ENCODE measurements at places on chromosomes 12 and 14. TPM values are rescaled to one million over a fixed set of nuclear protein-coding genes. Genes with fewer than 3 reads are reported as not detected.

- no peak for DNase-seq
Observed at GRCh38 chr14:23793532-23793931, 157.4 kb downstream of the DHRS2 start.

DNA sequence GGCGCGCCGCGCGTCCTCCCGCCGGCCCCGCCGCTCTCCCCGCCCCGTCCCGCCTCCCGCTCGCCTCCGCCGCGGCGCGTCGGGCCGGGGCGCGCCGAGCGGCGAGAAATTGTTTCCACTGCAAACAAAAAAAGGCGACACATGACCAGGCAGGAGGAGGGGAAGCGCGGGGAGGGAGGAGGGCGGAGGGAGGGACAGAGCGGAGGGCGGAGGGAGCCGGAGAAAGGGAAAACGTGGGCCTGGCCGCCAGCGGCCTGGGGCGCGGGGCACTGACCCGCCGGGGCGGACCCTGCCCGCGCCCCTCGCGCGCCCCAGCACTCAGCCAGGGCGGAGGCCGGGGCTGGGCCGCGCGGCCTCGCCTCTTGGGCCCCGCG, at the start of gene FOXN3:
FOXN3 (minus strand) TSS at position 143 of the 374 bp plus-strand sequence. CDS start 4,757 bp downstream, outside the sequence.
- peak; percentile 91 for DNase-seq

DNA sequence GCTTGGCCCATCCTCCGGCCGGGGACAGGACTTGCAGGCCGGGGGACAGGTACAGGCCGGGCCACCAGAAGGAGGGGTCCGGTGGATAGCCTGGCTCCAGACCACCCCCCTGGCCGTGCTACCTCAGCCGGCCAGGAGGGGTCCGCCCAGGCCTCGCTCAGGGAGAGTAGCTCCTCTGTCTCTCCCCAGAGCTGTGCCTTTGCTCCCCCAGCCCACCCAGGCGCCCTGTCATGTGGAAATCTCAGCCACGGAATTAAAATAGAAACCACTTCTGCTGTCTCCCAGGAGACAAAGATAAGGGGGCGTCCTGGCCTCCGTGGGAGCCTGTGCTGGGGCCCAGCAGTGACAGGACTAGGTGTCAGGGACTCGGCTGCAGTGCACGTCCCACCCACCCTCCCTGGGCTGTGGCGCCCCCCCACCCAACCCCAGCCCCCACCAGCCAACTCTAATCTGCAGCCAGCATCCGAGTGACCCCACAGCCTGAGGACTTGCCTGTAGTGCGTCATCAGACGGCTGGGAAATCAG, 3.3 kb upstream of the CRIP2 start:
- no peak for DNase-seq

GRCh38 chr12:80590085-80590484, 117.3 kb upstream of the MYF6 start:
- DNase-seq, result no peak

GRCh38 chr12:60290532-60290931, 694.7 kb downstream of the SLC16A7 start:
- DNase-seq, result no peak

DNA sequence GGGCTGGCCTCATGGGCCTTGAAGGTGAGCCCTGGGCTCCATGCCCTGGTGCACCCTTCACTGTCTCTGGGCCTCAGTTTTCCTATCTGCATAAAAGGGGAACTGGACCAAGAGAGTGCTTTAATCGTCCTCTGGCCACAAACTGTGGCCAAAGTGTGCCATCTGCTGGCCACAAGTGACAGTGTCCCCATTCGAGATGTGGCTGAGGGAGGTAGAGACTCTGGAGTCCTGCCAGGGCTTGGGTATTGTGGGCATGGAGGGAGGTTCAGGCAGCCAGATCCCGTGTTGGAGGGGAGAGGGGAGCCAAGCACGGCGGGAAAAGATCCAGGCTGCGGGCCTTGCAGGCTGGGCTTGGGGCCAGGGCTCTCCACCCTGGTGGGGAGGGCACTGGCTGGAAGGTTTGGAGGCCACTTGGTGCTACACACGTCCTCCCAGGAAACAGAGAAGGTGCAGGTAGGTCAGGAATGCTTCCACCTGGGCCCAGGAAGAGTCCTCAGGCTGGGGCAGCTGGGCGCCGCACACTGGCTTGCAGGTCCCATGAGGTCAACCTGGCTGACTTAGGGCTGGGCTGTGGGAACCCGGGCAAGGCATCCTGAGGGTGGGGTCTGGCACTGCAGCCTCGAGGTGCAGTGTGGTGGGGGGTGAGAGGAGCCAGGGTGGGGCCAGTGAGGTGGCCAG, 7.3 kb upstream of the KIF26A start:
- no peak for DNase-seq

GRCh38 chr14:65853407-65853955, 441.0 kb downstream of the FUT8 start:
- DNase-seq, result no peak

GRCh38 chr12:57523706-57524614, 1.3 kb downstream of the MBD6 start:
- DNase-seq, result no peak

DNA sequence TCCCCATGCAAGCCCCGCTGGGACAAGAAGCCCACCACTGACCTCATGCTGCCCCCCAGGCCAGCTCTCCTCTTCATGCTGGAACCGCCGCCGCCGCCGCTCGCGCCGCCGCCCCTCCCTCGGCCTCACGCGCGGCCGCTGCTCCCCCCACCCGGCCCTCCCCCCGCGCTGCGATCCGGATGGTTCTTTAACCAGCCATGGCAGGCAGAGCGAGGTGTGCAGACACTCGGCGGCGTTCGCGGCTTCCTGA, at the start of gene DCAF5:
DCAF5 (minus strand) TSS at position 218 of the 250 bp plus-strand sequence; CDS start at position 77, 141 bp downstream.
- no peak for DNase-seq

DNA sequence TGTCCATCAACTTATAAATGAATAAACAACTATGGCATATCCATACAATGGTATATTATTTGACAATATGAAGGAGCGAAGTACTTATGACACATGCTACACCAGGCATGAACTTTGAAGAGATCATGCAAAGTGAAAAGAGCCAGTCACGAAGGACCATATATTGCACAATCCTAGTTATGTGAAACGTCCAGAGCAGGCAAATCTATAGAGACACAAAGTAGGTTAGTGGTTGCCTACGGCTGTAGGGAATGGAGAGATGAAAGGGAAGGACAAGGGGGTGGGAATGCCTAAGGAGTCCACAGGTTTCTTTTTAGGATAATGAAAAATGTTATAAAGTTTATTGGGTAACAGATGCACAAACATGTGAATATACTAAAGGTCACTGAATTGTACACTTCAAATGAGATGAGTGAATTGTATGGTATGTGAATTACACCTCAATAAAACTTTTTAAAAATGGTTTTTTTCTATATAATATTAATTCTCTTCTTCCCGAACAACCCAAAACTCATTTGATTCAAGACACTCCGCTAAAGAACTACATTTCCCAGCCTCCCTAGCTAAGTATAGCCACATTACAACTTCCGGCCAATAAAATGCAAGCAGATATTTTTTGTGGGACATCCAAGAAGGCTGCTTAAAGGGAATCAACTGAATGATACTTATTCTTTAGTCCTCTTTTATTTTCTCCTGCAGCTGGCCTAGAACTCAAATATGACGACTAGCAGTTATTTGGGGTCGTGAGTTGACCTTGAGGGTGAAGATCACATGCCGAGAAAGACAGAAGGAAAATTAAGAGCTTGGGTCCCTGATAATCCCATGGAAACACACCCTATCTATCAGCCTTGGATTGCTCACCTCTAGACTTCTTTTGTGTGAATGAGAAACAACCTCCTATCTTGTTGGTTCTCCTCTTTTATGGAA, 187.2 kb downstream of the TTC8 start:
- DNase-seq, result no peak

GRCh38 chr14:59215757-59216156, 27.3 kb downstream of the DAAM1 start:
- no peak for DNase-seq

- no peak for DNase-seq
Observed at GRCh38 chr12:454833-455232, 4.9 kb upstream of the B4GALNT3 start.

DNA sequence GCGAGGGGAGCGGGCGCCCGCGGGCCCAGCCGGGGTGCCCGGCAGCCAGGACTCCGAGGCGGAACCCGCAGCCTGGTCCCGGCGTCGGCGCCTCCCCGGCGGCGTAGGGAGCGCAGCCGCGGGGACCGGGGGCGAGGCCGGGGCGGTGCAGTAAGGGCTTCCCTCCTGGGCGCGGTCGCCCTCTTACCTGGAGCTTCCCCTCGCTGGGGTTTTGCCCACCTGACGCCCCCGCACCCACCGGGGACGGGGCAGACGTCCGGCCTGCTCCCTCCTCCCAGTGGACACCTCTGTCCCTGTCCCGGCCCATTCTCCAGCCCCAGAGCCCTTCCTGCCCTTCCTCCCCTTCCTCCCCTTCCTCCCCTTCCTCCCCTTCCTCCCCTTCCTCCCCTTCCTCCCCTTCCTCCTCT, 413 bp upstream of the TUBA1C start:
- no peak for DNase-seq

DNA sequence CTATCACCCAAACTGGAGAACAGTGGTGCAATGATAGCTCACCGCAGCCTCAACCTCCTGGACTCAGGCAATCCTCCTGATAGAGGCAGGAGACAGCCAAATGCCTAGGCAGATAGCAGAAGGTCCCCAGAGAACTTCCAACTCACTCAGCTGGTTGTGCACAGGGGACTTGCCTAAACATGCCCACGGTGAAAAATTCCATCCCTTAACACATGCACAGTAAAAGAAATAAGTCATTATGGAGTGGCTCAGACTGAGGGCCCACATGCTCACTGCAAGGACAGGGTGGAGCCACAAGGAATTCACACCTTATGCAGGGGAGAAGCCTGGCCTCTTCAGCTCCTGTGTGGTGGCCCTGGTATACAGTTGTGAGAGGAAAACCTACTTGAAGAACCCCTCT, 525.8 kb upstream of the ATP2B1 start:
- DNase-seq, result no peak

DNA sequence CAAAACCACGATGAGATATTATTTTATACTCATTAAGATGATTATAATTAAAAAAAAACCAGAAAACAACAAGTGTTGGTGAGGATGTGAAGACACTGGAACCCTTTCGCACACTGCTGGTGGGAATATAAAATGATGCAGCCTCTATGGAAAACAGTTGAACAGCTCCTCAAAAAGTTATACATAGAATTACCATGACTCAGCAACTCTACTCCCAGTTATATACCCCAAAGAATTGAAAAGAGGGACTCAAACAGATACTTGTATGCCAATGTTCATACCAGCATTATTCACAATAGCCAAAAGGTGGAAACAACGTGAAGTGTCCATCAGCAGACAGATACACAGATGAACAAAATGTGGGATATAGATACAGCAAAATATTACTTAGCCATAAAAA, 53.1 kb downstream of the TAOK3 start:
- no peak for DNase-seq

DNA sequence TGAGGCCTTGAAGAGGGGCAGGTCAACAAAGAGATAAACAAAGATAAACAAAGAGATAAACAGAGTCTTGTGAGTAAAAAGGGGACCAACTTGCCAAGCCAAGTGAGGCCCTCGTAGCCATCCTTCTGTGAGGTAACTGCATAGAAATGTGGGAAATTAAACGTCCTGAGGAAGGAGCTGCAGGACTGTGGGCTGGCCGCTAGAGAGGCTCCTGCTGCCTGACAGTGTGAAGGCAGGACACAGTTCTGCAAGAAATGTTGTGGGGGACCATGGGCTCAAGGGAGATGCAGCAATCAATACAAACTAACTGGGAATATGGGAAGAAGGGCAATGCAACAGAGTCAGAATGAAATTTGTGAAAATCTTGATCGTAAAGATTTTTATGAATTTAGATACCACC, 91.9 kb downstream of the SLC8A3 start:
- DNase-seq, result no peak

- no peak for DNase-seq
Observed at GRCh38 chr12:26701604-26702215, 131.3 kb downstream of the ITPR2 start.

DNA sequence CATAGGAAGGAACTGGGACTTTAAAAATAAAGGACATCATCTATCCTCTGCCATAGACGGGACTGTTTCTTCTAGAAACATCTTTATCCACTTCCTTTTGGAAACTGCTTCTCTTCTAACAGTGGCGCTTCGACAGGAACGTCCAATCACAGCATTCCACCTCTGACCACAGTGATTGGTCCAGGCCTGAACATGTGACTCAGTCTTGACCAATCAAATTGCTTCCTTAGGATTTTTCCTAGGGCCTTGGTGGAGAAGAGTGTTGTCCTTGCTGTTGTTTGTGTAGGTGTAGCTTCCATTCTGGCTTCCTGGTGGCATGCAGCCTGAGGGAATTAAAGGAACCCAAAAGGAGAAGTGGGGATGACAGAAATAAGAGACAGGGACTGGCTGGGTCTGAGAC, 182.4 kb upstream of the TBX3 start:
- DNase-seq, result no peak

GRCh38 chr12:78383414-78383813, 481.2 kb upstream of the SYT1 start:
- DNase-seq, result no peak

- DNase-seq, result peak; percentile 80
Observed at GRCh38 chr12:113184900-113185179, 438 bp downstream of the DDX54 start.

GRCh38 chr12:56243731-56244181, 13.9 kb downstream of the SLC39A5 start:
- no peak for DNase-seq

GRCh38 chr12:114638790-114639435, 45.1 kb downstream of the TBX3 start:
- DNase-seq, result no peak

GRCh38 chr12:51075390-51075789, 8.0 kb downstream of the CSRNP2 start:
- DNase-seq, result no peak

DNA sequence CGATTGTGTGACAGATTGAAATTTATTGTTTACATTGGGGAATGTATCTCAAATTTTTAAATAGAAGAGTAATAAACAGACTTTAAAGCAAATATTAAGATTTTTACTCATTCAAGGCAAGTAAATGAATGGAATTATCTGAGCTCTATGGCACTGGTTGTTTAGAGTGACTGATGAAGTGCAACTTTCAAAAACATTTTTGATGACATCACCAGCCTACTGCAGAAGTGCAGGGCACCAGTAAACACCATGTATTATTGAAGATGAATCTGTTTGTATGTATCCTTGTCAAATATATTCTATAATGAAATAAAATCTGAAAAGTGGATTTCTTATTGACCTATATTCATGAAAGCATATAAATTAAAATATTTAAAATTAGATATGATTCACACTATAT, 124.0 kb upstream of the EVL start:
- DNase-seq, result no peak

GRCh38 chr12:123164222-123164621, 13.3 kb upstream of the PITPNM2 start:
- no peak for DNase-seq

BRI3BP gene
- polyA plus RNA-seq, result 2.7 TPM

MIS18BP1 gene
- 18.4 TPM for polyA plus RNA-seq

MGP gene
- polyA plus RNA-seq, result 193 TPM

EIF2S3B gene
- 3.1 TPM for polyA plus RNA-seq

NEDD1 gene
- polyA plus RNA-seq, result 19.5 TPM

ACVRL1 gene
- 44.9 TPM for polyA plus RNA-seq

ANG gene
- 2.0 TPM for polyA plus RNA-seq

FGF6 gene
- 58.5 TPM for polyA plus RNA-seq

PROX2 gene
- 0.85 TPM for polyA plus RNA-seq

NIN gene
- 40.2 TPM for polyA plus RNA-seq

RIPK3 gene
- 1.1 TPM for polyA plus RNA-seq

KRT86 gene
- 0.33 TPM for polyA plus RNA-seq

METTL17 gene
- polyA plus RNA-seq, result 47.6 TPM

A2M gene
- 231 TPM for polyA plus RNA-seq

ALDH1L2 gene
- polyA plus RNA-seq, result 6.5 TPM
